Camera-type eye (tissue), 1 donor: ENCODE measurements at places on chromosomes 2 and 18. TPM values are rescaled to one million over a fixed set of nuclear protein-coding genes. Genes with fewer than 3 reads are reported as not detected.

The GLI2 gene
- 7.8 TPM for total RNA-seq

The POTEI gene
- 0.22 TPM for total RNA-seq

The SCN7A gene
- total RNA-seq: 19.0 TPM

The CXCR2 gene
- total RNA-seq: 0.99 TPM

The REG1B gene
- total RNA-seq: not detected

The IL1R2 gene
- total RNA-seq: 1.0 TPM

The PARD6G gene
- 12.5 TPM for total RNA-seq

The COLEC11 gene
- 2.7 TPM for total RNA-seq

The BABAM2 gene
- total RNA-seq: 27.4 TPM

The KATNAL2 gene
- total RNA-seq: 4.6 TPM

The C2orf78 gene
- not detected for total RNA-seq

The SALL3 gene
- total RNA-seq: 15.2 TPM

The ZAP70 gene
- 1.5 TPM for total RNA-seq

The ANKRD36 gene
- total RNA-seq: 209 TPM

The GMPPA gene
- 25.4 TPM for total RNA-seq

The VSNL1 gene
- 12.9 TPM for total RNA-seq

The PLEK gene
- 7.2 TPM for total RNA-seq

The NEB gene
- total RNA-seq: 208 TPM

The ADRA2B gene
- total RNA-seq: 1.9 TPM

The PCARE gene
- 57.0 TPM for total RNA-seq

The CNRIP1 gene
- total RNA-seq: 38.9 TPM

The MALL gene
- 10.9 TPM for total RNA-seq

The ZSCAN30 gene
- total RNA-seq: 42.3 TPM

The CDH7 gene
- 40.7 TPM for total RNA-seq

The CRIM1 gene
- total RNA-seq: 158 TPM

The AQP12B gene
- total RNA-seq: not detected

The IL1B gene
- 1.6 TPM for total RNA-seq

The GNLY gene
- 0.27 TPM for total RNA-seq

The SLC4A5 gene
- total RNA-seq: 36.3 TPM

The GAD1 gene
- 25.1 TPM for total RNA-seq

The SLC25A12 gene
- 47.6 TPM for total RNA-seq
